Activated CD4-positive, CD25-positive, alpha-beta regulatory T cell (primary cell): ENCODE measurements at places on chromosomes 6 and 20.

DNA sequence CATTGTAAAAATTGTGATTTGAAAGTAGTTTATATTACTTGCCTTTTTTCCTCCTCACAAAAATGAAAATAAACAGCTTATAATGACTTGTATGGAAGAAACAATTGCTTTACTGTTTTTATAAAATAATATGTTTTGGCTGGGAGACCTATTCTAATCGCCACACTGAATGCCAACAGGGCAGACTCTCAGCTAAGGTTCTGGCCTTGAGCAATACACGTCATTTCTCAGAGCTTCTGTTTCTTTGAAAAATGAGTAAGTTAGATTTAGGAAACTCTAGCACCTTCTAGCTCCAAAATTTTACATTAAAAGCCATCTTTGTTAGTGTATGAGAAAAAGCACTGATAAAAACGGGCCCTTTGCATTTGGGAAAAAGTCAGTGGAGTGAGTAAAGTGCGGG, 166.6 kb downstream of the ARID1B start:
- no peak for DNase-seq

- no peak for DNase-seq
Measured at GRCh38 chr6:110332281-110332680, 25.9 kb downstream of the METTL24 start.

DNA sequence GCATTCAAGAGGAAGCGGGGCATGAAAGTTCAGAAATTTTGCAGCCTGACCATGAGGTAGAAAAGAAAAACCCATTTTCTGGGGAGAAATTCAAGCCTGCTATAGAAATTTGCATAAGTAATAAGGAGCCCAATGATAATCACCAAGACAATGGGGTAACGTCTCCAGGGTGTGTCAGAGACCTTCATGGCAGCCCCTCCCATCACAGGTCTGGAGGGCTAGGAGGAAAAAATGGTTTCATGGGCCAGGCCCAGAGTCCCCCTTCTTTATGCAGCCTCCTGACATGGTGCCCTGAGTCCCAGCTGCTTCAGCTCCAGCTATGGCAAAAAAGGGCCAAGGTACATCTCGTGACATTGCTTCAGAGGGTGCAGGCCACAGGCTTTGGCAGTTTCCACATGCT, 618.5 kb downstream of the EYS start:
- DNase-seq, result no peak

DNA sequence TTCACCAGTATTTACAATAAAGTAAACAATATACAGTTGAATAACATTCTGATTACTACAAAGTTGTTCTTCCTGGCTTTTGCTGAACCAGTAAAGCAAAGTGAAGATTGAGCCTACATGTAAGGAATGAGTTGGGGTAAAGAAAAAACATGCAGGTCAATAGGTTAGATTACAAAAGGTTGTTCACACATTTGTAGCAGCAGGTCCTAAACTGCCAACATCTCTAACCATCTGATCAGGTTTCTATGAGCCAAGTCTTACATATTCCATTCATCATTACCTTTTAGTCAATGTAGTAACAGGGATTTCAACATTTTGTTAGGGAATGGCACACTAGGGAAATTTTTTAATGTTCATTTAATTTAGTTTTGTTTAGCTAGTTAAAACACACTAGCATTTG, 9.3 kb upstream of the CALHM6 start:
- no peak for DNase-seq

- no peak for DNase-seq
Measured at GRCh38 chr6:54801669-54802068, 44.9 kb upstream of the FAM83B start.

- no peak for DNase-seq
Measured at GRCh38 chr6:7763881-7764280, 38.0 kb downstream of the BMP6 start.

DNA sequence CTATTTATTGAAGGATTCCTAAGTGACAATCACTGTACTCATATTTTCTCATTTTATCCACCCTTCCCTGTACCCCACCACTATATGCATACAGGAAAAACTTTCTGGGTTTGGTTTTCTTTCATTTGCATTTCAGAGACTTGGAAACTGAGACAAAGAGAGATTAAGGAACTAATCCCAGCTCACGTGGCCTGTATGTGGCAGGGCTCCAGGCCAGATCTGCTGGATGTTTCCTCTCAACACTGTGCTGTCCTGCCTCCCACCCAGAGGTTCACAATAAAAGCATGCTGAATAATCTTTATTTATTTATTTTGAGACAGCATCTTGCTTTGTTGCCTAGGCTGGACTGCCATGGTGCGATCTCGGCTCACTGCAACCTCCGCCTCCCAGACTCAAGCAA, 50.2 kb downstream of the CEP162 start:
- no peak for DNase-seq

DNA sequence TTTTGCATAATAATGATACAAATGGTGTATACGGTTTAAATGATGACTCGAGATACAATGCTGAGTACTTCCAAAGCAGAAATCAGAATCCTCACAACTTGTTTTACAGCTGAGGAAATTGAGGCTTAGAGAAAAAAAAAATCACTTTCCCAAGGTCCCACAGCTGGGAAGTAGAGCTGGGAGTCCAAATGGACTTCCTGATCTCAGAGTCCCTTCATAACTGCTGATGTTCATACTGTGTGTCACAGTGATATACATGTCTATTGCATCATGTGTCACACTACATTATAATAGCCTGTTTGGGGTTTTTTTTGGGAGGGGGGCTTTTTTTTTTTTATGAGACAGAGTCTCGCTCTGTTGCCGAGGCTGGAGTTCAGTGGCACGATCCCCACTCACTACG, 8.5 kb downstream of the HM13 start:
- DNase-seq, result no peak

GRCh38 chr20:47791084-47791599, 5.9 kb upstream of the SULF2 start:
- DNase-seq, result no peak

GRCh38 chr6:7821426-7821825, 89.2 kb downstream of the TXNDC5 start:
- no peak for DNase-seq

- no peak for DNase-seq
Measured at GRCh38 chr6:25332655-25333071, 53.5 kb downstream of the CARMIL1 start.

DNA sequence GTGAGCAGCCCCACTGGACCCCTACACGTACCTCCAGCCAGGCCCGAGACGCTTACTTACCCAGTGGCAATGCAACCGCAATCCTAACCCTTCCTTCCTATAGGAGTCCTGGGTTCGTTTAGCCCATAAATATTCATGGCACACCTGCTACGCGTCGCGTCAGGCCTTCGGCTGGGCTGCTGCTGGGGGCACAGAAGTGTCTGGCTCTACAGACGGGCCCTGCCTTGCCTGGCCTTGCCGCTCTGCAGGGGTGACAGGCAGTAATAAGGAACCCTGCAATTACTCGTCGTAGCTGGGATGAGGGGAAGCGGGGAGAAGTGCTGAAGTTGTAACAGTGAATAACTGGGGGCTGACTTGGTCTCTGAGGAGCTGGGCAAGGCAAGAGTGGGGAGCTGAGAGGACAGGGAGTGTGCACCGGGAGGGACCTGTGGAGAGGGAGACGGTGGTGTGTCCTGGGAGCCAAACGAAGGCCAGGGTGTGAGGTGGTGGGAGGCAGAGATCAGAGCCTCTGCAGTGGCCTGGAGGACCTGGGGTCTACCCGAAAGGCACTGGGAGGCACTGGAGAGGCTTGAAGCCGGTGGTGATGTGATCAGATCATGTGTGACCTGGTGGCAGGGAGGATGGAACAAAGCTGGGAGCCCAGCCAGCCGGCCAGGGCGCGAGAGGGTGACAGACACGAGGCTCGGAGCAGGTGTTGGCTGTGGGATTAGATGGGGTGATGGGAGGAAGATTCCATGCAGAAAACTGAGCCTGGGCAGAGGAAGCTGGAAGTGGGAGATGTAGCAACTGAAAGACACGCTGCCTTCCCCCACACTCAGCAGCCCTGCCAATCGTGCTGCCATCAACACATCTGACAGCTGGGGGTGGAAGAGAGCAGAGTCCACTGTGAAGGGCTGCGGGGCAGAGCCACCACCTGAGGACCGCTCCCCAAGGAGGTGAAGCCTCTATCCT, 36.4 kb downstream of the PSMG4 start:
- no peak for DNase-seq

- DNase-seq, result no peak
Measured at GRCh38 chr6:87289571-87289970, 32.8 kb upstream of the SMIM8 start.

- no peak for DNase-seq
Measured at GRCh38 chr6:80543598-80544222, 437.2 kb downstream of the BCKDHB start.

GRCh38 chr6:48037946-48038345, 73.1 kb downstream of the PTCHD4 start:
- DNase-seq, result no peak

DNA sequence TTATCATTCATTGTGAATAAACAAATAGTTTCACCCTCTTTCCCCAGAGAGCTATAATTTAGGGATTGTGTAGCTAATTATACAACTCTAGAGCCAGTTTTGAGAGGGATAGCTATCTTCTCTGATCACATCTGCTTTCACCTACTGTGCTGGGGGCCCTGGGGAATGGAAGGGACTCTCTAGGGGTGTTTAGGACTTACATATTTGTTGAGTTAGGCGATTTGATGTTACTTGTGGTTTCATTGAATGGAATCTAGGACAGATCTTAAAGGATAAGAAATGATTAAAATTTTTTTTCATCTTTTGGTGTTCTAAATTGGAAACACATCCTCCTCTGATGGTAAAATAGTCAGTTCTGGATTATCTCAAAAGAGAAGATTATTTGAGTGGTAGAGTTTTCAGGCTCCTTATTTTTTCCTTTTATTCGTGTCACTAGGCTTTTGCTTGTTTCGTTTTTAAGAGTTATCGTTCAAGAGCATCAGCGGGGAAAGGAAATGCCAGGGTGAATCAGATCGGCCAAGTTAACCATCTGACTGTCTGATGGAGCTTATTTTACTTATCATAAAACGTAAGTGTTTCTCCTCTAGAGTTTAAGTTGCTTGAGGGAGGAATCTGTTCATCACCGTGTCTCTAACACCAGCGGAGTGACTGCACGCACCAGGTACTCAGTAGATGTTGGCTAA, 236.7 kb downstream of the FARS2 start:
- no peak for DNase-seq

GRCh38 chr6:159311618-159312017, 142.4 kb downstream of the FNDC1 start:
- DNase-seq, result no peak

DNA sequence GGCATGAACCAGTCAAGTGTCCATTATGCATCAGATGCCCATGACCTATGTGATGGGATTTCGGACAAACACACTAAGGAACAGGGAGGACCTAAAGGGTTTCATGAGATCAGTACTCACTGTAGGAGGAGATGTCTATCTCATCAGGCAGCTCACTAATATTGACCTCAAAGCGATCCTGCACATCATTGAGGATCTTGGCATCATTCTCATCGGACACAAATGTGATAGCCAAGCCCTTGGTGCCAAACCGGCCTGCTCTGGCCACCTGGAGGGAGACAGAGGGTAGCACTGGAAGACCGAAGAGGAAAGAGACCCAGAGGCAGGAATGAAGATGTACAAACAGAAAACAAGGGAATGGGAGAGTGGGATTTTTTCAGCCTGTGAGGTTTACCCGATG, 1.9 kb downstream of the MCCD1 start:
- DNase-seq, result no peak

- DNase-seq, result no peak
Measured at GRCh38 chr6:42503894-42504293, 52.2 kb upstream of the TRERF1 start.

GRCh38 chr6:39446909-39447308, 124.4 kb upstream of the KCNK16 start:
- DNase-seq, result no peak

GRCh38 chr6:138522611-138523010, 23.3 kb upstream of the NHSL1 start:
- DNase-seq, result no peak

- DNase-seq, result peak; percentile 67
Measured at GRCh38 chr6:30213957-30214656, 901 bp upstream of the TRIM26 start.

DNA sequence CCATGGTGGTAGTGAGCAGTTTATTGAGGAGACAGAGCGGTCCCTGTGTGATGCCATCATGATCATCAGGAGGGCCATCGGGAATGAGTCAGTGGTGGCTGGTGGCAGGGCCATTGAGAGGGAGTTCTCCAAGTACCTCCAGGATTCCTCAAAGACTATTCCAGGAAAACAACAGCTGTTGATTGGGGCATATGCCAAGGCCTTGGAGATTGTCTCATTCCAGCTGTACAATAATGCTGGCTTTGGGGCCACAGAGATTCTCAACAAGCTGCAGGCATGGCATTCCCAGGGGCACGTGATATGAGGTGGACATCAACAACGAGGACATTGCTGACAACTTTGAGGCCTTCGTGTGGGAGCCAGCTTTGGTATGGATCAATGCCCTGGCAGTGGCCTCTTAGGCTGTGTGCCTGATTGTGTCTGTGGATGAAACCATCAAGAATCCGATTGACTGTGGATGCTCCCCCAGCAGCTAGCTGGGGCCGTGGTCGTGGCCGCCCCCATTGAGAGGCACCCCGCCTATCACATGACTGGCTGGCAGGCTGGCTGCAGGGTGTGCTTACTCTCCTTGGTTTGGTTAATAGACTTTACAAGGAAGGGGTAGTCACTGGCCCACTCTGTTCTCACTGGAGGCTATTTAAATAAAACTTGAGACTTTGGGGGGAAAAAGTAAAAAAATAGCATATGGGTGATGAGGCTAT, 16.7 kb downstream of the RAET1E start:
- no peak for DNase-seq

GRCh38 chr20:1944345-1945091, 49.3 kb downstream of the SIRPA start:
- no peak for DNase-seq

DNA sequence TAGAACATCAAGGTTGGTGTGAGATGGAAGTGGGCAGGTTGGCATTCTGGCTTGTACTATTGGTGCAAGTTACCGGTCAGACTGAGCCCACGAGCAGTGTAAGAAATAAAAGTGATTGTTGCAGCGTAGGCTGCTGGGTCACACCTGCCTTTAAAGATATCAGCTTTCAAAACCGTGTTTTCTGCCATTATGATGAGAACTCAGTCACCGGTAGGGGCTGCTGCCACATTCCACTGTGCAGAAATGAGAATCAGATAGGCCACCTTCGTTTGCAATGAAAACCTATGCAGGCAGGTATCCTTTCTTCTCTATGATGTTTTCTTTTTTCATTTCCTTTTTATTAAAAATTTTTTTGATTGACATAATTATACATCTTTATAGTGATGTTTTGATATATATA, 168.5 kb downstream of the MYLK4 start:
- DNase-seq, result no peak

GRCh38 chr20:44883214-44883902, 2.1 kb upstream of the YWHAB start:
- DNase-seq, result no peak

DNA sequence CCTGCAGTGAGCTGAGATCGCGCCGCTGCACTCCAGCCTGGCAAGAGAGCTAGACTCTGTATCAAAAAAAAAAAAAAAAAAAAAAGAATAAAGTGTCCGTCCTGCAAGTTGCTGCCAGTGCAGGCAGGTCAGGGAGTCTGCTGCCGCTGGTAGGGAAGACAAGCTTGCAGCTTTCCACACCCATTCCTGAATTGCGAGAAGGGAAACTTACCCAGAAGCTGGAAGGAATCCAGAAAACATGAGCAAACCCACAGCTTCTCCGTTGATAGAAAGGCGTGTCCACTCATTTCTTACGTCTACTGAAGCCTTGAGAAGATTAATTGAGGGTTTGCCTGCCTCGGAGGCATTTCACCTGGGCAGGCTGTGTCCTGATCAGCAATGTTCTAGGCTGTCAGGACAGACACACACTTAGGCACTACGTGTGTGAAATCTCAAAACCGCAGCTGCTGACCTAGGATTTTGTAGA, 61.6 kb upstream of the DSP start:
- DNase-seq, result no peak

- DNase-seq, result no peak
Measured at GRCh38 chr6:53361549-53362031, 12.8 kb upstream of the ELOVL5 start.
